Lung microvascular endothelial cell (primary cell): ENCODE measurements at places on chromosomes 5 and 9. TPM values are rescaled to one million over a fixed set of nuclear protein-coding genes. Genes with fewer than 3 reads are reported as not detected.

- DNase-seq, result no peak
Observed at GRCh38 chr5:111454198-111454622, 58.1 kb downstream of the STARD4 start.

DNA sequence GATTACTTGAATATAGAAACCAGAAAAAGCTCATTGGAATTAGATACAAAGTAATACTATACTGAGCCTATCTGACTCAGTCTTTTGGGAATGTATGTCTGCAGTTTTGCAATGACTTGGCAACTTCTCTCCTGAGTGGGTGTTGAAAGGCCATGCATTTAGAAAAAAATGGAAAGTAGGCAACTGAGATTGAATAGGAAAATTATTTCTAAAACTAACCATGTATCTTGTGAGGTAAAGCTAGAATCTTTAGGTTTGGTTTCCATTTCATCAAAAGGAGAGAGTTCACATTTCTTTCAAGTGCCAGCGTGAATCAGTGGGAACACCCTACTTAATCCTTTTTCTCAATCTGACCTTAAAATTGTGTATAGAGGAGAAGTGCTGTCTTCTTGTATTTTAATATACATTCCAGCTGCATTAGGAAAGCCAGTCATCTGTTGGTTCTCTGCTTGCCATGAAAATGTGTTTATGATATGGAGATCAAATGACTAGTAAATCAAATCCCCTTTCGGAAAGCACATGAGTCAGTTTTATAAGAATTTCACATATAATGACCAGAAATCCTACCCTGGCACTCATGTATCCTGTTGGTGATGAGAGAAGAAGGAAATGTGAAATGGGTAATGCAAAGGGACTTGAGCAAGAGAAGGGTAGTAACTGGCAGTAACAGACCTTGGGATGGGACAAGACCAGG is 30.4 kb downstream of the NFX1 start:
- peak; percentile 78 for DNase-seq

DNA sequence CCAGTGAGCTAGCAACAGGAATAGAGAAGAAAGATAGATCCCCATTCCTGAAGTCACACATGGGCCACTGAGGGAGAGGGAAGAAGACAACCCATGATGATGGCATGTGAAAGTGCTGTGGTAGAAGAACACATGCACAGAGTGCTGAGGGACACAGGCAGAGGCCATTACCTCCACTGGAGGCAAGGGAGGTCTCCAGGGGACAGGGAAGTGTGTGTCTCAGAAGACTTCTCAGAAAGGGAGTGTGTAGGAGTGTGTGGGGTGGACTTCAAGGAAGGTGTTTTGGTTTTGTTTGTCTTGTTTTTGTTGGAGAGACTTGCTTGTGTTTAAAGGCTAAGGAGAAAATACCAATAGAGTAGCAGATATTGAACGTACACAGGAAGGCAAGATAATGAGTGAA is 77.0 kb upstream of the SMARCA2 start:
- DNase-seq, result no peak

Gene IARS1
- total RNA-seq, result 88.3 and 110 TPM in 2 replicates

DNA sequence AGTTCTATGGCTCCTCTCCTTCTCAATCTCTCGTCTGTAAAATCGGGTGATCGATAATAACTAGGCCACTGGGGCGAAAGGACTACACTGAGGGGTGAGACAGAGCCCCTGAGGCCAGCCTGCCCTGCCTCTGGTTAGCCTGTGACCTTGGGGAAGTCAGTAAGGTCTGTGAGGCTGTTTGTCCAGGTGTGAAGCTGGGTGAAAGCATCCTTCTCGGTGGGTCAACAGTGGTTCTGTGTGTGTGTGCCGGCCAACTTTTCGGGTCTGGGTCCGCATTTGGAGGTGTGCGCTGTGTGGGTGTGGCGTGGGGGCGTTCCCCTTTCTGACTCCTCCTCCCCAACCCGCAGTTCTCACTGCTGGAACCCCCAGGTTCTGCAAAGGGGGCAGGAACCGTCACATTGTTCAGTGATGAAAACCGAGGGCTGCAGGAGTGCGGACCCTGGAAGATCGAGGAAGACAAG is 5.0 kb upstream of the RNF44 start:
- no peak for DNase-seq

Gene TLE4
- total RNA-seq, result 9.8 and 16.9 TPM in 2 replicates

Gene ASTN2
- 0.99 and 2.0 TPM in 2 replicates for total RNA-seq

DNA sequence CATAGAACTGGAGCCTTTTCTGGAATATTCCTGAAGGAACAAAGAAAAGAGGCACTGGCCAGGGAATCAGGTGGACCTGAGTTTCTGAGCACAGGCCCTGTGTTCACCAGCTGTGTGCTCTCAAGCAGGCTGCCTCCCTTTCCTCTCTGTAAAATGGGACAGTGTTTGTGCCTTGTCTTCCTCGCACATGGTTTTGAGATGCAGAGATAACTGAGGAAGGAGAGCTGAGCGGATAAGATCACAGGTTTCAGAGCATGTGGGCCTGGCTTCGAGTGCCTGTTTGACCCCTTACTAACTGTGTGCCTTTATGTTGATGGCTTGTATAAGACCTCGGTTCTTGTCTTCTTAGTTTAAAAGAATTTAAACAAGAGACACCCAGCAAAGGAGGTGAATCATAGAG is 46.2 kb upstream of the HAND1 start:
- no peak for DNase-seq

- DNase-seq, result no peak
Observed at GRCh38 chr5:171512397-171512796, 93.0 kb downstream of the FGF18 start.

Gene IL33
- 2.4 and 6.3 TPM in 2 replicates for total RNA-seq
